ENCODE measurements at places on chromosomes 11 and 22. TPM values are rescaled to one million over a fixed set of nuclear protein-coding genes. Genes with fewer than 3 reads are reported as not detected.

Gene ANO1
- total RNA-seq = 5.8 TPM

DNA sequence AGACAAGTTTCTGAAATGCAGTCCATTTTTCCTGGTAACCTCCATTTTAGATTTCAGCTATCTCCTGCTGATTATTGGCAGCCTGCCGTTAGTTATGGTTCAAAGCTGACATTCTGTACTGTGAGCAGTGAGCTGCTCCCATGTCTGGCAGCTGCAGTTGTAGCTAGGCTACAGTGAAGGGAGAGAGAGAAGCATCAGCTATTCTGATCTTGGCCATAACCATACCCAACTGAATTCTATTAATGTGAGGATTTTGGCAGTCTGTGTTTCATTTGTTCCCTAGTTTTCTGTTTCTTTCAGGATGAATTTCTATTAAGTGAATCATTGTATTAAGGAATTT is 33.4 kb downstream of the SIK2 start:
- H3K4me1 ChIP-seq = no peaks in the 10 kb centered on the region
- no peaks in the 10 kb centered on the region for H3K36me3 ChIP-seq
- peak overlapping the region; percentile 75 for H3K27ac ChIP-seq
- H3K4me3 ChIP-seq = no peak overlapping the region
- DNase-seq = peak; percentile 97

- no peaks in the 10 kb centered on the region for H3K27me3 ChIP-seq
- no peak overlapping the region for H3K4me3 ChIP-seq
- H3K27ac ChIP-seq = no peak overlapping the region
- H3K36me3 ChIP-seq = no peaks in the 10 kb centered on the region
Measured at GRCh38 chr11:133406489-133406888, 125.8 kb downstream of the OPCML start.

DNA sequence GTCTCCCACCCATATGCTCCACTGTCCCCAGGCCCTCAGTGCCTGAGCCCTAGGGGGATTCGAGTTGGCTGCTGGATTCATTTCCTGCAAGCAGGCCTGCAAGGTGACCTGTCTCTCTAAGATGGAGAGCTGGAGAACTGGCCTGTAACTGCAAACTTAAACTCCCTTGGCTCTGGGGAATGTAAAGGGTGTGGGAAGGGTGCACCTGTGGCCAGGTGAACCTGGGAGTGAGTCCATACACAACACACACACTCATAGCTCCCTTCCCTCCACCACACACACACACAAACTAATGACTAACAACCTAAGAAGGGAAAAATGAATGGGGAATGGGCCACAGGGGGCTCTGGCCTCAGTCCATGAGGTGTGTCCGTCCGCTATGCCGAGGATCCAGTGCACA is 14.5 kb downstream of the SMTNL1 start:
- H3K4me1 ChIP-seq = peaks cover 8% of the 10 kb centered on the region
- no peak overlapping the region for H3K27ac ChIP-seq
- peaks cover 82% of the 10 kb centered on the region for H3K36me3 ChIP-seq
- no peak overlapping the region for H3K4me3 ChIP-seq
- no peaks in the 10 kb centered on the region for H3K27me3 ChIP-seq

GRCh38 chr11:78039919-78040671 is 17.0 kb upstream of the KCTD14 start:
- peaks cover 38% of the 10 kb centered on the region for H3K4me1 ChIP-seq
- no peaks in the 10 kb centered on the region for H3K36me3 ChIP-seq
- H3K27ac ChIP-seq = peak overlapping the region; percentile 64
- DNase-seq = peak; percentile 71
- no peak overlapping the region for H3K4me3 ChIP-seq

GRCh38 chr11:121544956-121545355 is 92.2 kb upstream of the SORL1-AS1 start:
- peaks cover 3% of the 10 kb centered on the region for H3K4me1 ChIP-seq
- no peaks in the 10 kb centered on the region for H3K36me3 ChIP-seq
- H3K27ac ChIP-seq = no peak overlapping the region
- no peak overlapping the region for H3K4me3 ChIP-seq
